ENCODE measurements at places on chromosomes 12 and 14.

GRCh38 chr12:43112101-43112920 is 439.7 kb downstream of the ADAMTS20 start:
- DNase-seq = no peak

DNA sequence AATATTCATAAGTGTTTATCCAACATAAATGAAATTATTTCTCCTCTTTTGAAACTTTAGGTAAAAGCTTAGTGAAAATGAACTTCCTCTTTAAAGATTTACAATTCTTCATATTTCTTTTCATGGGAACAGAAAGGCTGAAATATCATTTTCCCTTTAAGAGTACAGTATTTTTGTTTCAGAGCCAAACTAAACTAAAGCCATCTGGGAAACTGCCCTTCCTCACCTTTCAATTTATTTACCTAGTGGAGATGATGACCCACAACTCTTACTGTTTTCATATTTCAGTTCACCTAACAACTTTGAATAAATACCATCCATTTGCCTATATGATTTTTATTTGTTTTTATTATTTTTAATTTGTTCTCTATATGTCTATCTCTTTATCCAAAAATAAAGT is 105.4 kb downstream of the ALX1 start:
- no peak for DNase-seq

- no peak for DNase-seq
These were observed 10.9 kb downstream of the HVCN1 start for GRCh38 chr12:110677982-110678381.

GRCh38 chr14:98799891-98800290 is 472.1 kb downstream of the BCL11B start:
- no peak for DNase-seq

DNA sequence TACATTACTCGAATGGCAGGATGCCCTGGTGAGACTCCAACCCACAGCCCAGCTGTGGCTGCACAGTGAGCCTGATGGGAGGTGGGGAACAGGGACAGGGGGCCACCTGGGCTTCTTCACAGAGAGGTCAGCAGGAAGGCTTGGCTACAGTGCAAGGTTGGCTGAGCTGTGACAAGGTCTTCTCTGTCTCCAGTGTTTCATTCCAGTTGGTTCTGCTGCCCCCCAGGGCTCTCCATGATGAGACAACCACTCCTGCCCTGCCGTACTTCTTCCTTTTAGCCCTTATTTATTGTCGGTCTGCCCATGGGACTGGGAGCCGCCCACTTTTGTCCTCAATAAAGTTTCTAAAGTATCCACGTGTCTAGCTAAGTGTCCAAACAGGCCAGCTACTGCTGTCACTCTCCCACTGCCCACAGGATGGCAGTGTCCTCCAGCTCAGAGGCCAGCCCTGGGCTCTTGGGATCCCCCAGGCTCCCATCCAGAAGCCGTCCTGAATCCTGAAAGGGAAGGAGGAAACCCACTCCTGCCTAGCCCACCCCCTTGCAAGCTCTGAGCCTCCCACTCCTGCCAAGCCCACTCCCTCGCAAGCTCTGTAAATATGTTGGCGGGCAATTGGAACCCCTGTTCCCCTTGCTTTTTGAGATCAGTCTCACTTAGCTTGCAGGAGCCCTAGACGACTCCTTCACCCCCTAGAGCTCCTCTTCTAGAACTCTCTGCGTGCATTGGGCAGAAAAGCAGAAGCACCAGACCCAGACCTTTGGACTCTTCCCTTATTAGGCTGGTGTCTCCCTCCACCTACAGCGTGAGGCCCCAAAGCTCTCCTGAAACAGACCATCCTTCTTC is 5.4 kb downstream of the C1QL4 start:
- no peak for DNase-seq

All from cardiac septum (tissue), 1 donor.